ENCODE measurements at places on chromosomes 4 and X.

GRCh38 chr4:152408514-152409327 lies 127.2 kb downstream of the FBXW7 start:
- DNase-seq: no peak

- DNase-seq: no peak
Observed at GRCh38 chr4:104206784-104207183, 287.9 kb downstream of the CXXC4 start.

- no peak for DNase-seq
Observed at GRCh38 chr4:118586357-118586790, 98.8 kb upstream of the METTL14 start.

DNA sequence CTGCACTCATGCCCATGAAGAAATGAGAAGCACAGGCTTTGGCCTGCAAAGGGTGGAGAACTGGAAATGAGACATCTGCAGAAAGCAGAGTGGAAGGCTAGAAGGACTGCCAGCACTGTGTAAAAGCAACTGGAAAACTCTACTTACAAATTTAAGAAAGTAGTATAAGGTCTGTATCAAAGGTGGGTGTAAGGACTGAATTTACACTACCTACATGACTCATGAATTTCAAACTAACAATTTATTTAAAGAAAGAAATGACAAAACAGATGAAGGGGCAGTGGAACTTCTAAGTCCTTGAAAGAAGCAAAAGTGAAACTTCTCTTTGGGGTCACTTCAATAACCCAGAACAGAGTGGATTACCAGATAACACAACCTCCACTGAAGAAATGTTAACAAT lies 71.2 kb downstream of the SLC10A7 start:
- no peak for DNase-seq

DNA sequence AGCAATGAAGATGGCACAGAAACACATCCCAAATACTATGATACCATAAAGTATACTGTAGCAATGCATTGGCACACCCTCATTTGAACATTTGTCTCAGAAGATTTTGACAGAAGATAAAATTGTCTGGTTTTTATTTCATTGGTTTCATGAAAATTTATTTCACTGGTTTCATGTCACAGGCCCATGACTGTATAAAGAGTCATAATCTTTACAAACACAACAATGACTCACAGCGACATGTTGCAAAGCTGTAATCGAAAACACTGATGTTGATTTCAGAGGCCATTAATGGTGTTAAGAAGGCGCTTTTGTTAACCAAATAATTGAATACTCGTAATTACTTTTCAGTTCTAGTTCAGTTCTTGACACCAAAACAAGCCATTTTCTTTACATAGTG lies 8.1 kb upstream of the DTHD1 start:
- no peak for DNase-seq

GRCh38 chr4:134687646-134688628 lies 486.3 kb upstream of the PABPC4L start:
- no peak for DNase-seq

DNA sequence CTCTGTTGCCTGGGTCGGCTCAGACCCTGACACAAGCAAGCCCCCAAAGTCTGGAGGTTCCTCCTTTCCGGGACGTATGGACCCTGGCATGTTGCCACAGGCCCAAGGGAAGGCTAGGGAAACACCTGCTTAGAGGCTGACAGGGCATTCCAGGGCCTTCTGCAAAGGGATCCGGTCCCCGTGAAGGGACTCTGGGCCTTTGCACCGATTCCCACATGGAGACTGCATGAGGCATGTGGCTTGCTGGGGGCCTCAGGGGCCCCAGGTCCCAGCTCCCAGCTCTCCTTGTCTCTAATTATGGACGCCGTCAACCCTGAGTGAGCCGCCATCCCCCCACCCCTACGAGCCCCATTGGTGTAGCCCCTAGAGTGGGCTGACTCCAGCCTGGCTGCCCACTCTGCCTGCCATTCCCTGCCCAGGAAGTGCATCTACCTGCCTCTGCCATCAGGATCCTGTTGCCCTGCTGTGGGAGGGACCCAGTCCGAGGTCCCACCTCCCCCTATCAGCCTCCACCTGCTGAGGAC lies 4.2 kb upstream of the RGS12 start:
- DNase-seq: no peak

DNA sequence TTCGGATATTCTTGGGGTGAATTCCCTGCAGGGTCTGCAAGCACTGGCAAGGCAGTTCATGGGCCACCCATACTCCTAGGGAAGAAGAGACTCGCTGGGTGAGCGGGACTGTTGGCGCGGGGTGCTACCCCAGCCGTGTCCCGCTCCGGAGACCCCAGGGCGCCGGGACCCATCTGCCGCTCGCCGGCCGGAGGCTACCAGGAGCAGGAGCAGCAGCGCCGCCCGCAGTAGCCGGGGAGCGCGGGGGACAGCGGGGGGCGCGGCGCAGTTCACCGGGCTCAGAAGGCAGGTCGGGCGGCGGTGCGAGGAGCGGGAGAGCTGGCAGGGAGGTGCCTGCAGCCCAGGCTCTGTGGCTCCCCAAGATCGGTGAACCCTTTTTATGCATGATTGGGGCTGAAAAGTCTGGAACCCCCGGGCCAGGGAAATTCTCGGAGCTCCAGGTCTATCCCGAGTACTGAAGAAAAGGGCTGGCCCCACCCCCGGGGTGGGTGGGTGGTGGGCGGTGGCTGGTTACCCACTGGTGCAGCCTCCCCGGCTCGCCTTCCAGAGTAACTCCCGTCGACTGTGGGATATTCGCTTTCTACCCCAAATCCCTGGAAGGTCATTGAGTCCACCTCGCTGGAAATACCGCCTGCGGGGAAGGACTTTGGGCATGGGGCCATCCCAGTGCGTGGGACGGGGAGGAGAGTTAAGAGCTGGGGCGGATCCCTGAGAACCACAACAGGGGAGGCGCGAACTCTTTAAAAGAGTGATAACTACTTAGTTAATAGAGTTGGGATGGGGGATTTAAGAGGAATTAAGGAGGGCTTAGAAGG lies 37.6 kb downstream of the PF4 start:
- DNase-seq: no peak

GRCh38 chr4:14335872-14336271 lies 666.4 kb upstream of the CPEB2 start:
- DNase-seq: no peak

DNA sequence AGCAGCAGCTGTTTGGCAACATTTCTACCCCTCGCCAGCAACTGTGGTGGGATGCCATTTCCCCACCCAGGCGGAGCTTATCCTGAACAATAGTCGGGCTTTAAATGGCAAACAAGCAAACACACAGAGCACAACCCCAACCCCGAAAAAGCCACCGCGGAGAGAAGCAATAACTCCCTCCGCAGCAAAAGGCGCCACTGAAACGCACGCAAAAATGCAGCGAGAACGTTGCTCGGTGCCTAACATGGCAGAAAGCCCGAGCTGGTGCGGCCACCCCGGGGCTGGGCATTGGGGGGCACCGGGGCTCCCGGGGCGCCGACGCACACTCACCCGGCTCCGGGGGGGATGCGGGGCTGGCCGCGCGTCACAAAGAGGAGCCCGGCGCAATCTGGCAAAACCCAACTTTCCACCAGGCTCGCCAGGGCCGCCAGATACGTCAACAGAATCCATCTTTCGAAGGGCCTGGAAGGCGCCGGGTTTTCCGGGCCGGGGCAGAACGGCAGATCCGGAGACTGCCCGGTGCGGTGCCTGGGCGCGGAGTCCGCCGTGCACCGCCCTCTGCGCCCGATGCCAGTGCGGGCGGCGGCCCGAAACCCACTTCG lies 818 bp downstream of the RAI2 start:
- DNase-seq: no peak

GRCh38 chr4:141804836-141805235 lies 168.5 kb downstream of the IL15 start:
- no peak for DNase-seq

DNA sequence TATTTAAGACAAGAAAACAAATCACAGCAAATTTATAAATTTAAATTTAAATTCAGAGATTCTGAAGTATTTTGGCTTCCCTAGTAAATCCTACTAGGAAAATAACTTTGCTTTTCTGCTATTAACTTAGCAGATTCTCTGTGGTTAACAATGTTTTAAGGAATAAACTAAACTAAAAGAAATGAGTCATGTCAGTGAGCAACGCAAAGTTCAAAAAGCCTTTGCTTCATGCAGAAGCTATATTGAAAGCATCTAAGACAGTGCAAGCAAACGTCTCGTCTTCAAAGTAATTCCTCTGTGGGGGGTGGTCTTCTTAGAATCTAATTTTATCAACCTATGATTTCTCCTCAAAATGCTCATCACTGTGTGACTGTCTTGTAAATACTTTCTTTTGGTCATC lies 30.1 kb downstream of the GABRB1 start:
- no peak for DNase-seq

DNA sequence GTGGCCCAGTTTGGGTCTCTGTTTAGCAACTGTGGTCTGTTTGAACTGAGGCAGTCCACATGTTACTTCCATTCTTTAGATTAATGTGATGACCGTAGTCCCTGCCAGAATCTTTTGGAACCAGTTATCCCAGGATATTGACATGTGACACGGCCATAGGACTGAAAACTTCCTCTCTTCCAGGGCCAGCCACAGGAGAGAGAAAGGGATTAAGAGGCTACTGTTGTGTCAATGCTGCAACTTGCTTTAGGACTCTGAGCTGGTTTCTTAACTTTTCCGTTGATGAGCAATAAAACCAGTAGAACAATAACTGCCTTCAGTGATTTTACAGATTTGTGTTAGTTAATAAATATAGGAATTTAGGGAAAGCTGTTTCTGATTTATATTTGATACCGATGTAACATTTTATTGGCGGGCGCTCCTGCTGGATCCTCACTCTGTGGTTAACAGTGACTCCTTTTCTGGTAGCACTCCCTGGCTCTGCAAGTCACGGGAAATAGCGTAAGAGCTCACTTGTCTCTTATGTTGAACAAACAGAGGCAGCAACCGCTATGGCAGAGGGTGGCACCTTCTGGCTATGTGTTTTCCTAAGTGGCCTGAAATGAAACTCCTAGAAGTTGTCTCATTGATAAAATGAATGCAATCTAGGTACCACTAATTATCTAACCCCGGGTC lies 2.5 kb downstream of the TENM3 start:
- no peak for DNase-seq

GRCh38 chr4:66564901-66565651 lies 894.8 kb upstream of the EPHA5 start:
- DNase-seq: no peak

DNA sequence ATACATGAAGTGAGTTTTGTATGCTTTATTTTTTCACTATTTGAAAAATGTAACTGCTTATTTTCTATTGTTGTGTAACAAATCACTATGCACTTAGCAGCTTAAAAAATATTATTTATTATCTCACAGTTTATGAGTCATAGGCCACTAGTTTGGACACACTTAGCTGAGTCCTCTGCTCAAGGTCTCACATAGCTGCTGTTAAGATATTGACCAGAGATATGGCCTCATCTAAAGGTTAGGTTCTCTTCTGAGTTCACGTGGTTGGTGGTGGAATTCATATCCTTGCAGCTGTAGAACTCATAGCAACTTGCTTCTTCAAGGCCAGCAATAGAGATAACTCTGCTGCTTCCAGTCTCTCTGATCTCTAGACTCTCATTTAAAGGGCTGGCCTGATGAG lies 534.4 kb downstream of the SPRY1 start:
- no peak for DNase-seq

- no peak for DNase-seq
Observed at GRCh38 chr4:53653484-53654053, 62.3 kb upstream of the LNX1 start.

GRCh38 chrX:68684291-68684918 lies 36.9 kb downstream of the STARD8 start:
- DNase-seq: no peak

DNA sequence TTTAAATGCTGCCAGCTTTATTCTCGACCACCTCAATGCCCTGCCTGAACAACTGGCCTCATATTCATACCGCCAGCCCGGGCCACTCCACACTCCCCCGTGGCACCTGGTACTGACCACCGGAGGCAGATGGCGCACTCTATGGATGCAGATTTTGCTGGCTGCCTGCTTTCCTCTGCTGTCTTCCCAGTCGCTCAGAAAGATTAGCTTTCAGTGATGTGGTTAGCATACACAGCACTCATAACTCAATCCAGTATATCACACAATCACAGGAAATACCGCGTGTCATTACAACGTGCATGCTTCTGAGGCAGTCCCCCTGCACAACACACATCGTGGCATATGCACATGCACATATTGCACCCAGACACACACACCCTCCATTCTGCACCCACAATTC lies 147.2 kb upstream of the BCOR start:
- no peak for DNase-seq

DNA sequence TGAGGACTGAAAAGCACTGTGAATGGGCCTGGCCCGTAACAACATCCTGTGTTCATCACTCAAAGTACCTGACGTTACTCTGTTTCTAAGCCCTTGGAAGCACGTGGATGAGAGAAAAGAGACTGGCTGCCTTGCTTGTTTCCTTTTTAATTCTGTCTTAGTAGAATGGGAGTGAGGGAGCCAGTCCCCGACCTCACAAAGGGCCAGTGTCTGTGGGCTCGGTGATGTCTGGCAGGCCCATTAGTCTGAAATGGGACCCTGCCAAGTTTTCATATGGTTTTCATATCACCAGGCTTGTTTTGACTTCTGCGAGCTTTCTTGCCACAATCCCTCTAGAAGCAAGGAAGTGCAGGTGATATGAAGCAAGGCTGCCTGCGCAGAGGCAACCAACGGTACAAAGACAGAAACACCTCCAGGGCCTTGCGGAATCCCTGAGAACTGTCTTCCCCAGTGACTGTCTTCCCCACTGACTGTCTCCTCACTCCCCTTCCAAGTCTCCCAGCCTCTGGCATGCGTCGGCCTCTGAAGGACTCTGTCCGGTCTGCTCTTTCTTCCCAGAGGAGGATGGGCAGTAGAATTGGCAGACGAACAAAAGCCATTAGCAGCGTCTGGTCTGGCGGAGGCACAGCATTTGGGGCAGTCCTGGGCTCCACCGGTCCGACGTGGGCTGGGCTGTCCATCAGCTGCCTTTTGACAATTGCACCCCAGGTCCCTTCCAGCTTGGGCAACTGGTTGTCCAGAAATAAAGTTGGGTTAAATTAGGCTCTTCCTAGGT lies 20.2 kb upstream of the RASL11B start:
- DNase-seq: no peak

GRCh38 chr4:141158219-141158618 lies 24.9 kb upstream of the RNF150 start:
- no peak for DNase-seq

GRCh38 chr4:3114377-3114776 lies 39.9 kb downstream of the HTT start:
- DNase-seq: no peak

- DNase-seq: peak; percentile 6
Observed at GRCh38 chr4:118888666-118889311, at the start of gene SYNPO2. Gene SYNPO2, plus strand, starts transcription at chr4:118888854. Its CDS starts 183 bp downstream, at chr4:118889037.

DNA sequence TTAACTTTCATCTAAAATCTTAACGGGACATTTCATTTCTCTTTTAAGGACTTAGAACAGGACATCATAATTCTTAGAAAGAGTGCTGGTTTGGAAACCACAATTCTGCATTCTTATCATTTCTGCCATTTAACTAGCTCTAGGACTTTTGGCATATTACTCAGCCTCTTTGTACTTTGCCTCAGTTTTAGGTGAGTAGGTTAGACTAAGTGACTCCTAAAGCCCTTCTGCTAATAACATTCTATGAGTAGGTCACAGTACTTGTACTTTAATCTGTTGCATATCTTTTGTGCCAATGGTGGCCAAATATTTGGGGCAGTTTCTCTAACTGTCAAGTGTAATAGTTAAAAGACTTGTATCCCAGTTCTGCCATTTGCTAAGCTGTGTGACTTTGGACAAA lies 115.4 kb upstream of the NUDT6 start:
- DNase-seq: no peak

Measured in activated CD4-positive, alpha-beta T cell treated with anti-CD3 and anti-CD28 coated beads, Interleukin-2, amount 50 U/mL, for 1 hour (primary cell).